ENCODE measurements at places on chromosomes 4 and X.

DNA sequence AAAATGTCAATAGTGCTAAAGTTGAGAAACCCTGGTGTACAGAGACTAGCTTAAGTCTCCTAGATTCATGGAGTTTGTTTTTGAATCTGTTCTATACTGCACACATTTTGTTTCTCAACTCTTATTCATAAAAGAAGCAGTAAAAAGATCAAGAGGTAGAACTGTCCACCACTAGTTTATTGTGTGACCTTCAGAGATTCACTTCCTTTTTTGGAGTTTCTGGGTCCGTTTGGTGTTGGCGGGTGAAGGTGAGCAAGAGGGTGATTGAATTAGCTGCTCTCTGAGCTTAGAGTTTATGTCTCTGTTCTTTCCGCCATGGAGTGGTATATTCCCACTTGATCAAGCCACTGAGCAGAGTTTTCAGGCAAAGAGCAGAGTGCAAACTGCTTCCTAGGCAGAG, 21.4 kb upstream of the PLAC1 start:
- DNase-seq = no peak

- DNase-seq = no peak
Measured at GRCh38 chr4:146255874-146256273, 41.5 kb downstream of the REELD1 start.

- no peak for DNase-seq
Measured at GRCh38 chr4:123877551-123877950, 481.0 kb downstream of the SPRY1 start.

GRCh38 chr4:31461421-31461820, 741.3 kb downstream of the PCDH7 start:
- DNase-seq = no peak

DNA sequence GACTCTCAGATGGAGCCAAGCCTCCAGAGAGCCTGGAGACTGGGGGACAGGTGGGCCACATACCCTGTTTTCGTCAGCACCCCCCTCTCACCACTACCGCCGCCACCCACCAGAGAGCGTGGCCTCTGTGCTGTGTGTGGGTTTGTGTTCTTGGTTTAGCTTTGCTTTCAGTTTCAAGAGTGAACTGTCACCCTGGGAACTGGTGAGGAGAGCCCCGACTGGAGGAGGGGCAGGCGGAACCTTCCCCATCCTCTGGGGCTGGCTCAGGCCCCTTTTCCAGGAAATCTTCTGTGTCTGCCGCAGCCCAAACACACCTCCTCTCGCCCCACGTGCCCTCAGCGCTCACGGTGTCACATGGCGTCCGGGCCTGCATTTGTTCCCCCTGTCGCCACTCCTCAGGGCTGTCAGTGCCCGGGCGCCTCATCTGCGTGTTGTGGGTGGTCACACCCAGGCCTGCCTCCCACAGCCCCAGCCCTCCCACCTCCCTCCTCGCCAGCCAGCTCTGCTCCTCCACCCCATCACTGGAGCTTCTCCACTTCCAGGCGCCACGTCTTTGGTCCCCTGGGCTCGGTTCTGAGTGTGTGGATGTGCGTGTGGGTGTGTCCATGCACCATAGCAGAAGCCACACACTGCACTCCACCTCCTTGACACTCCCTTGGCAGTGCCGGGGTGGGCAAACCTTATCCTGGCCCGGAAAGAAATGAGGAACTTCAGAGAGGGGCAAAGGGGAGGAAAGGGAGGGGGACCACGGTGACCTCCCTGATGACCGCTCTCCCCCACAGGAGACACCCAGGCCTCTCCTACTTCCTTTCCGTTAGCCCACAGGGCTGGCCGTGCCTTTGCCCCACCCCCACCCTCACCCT, 27.8 kb downstream of the ELF4 start:
- DNase-seq = peak; percentile 42

- DNase-seq = no peak
Measured at GRCh38 chr4:94304365-94304971, 38.2 kb downstream of the HPGDS start.

GRCh38 chrX:52923781-52924241, 26.7 kb downstream of the FAM156B start:
- DNase-seq = no peak

DNA sequence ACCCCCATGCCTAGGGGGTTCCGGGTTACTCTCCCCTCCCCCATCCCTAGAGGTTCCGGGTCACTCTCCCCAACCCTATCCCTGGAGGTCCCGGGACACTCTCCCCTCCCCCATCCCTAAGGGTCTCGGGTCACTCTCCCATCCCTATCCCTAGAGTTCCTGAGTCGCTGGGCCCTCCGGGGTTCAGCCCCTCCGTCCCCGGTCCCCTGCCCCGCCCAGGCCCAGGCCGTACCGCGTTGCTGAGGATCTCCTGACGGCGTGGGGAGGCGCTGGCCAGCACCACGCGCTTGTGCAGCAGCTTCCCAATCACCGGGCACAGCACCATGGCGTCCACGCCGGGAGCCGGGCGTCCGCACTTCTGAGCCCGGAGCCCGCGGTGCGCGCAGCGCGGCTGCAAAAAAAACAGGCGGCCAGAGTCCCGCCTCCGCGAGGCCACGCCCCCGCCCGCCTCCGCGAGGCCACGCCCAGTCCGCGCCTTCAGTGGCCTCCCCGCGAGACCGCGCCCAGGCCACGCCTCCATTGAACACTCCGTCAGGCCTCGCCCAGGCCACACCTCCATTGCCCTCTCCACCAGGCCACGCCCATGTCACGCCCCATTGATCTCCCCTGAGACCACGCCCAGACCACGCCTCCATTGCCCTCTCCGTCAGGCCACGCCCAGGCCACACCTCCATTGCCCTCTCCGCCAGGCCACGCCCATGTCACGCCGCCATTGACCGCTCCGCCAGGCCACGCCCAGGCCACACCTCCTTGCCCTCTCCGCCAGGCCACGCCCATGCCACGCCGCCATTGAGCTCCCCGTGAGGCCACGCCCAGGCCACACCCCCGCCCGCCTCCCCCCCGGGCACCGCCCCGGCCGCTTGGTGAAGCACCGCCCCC, at the start of gene ASMTL:
ASMTL (minus strand) TSS at position 394 of the 879 bp plus-strand sequence; CDS start at position 325, 69 bp downstream.
- peak; percentile 100 for DNase-seq

DNA sequence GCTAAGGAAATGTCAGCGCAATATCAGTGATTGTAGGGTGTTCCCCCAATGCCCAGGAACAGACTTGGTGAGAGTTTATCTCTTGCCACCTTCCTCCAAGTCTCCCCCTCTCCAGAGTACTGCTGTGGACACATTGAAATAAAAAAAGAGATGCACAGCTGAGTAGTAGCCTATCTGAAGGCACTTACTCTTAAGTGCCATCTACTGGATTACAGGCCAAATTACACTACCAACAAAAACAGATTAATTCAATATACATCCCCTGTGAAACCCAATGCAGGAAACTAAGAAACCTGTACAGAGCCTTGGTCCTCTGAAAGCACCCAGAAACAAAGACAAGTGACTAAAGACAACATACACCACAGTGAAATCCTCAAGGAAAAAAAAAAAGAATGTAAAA, 460.3 kb downstream of the ZIC3 start:
- no peak for DNase-seq

- DNase-seq = no peak
Measured at GRCh38 chr4:73454920-73455319, 18.9 kb downstream of the AFP start.

DNA sequence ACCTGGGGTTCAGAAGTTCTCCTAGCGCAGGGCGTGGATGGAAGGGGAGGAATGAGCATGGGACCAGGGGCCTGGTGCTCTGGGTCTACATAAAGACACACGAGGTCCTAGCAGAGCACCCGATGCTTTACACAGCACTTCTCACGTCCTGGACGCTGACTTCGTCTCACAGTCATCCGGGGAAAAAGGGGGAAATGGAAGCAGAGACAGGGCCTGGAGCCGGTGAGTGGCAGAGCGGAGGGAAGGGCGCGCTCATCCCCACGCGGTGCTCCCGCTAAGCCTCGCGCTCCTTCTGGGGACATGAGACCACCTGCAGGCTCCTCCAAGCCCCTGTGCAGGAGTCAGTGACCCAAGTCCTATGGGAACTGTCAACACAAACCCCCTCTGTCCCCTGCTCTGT, 157.7 kb downstream of the AFAP1 start:
- no peak for DNase-seq

- DNase-seq = no peak
Measured at GRCh38 chrX:8845060-8845459, 43.9 kb upstream of the FAM9A start.

DNA sequence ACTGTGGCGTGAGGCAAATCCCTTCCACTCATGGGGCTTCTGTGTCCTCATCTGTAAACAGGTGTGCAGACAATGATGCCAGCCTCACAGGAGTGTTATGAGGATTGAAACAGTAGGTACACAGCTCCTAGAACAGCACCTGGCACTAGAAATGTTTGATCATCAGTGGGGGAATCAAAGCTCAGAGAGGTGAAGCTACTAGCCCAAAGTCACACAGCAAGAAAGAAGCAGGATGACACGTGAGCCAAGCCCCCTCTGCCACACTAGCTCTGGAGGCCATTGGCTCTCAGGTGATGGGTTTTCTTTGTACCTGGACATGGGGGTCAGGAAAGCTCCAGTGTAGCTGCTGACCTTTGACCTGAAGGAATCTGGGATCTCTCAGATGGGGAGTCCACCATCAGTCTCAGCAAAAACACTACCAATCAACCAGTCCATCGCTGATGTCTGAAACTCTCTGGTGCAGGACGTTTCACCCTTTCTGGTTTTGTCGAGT, 13.4 kb upstream of the SLC2A9 start:
- no peak for DNase-seq

- no peak for DNase-seq
Measured at GRCh38 chr4:183674153-183674552, 15.1 kb downstream of the TRAPPC11 start.

Measured in activated CD8-positive, alpha-beta memory T cell treated with anti-CD3 and anti-CD28 coated beads for 1 hour (primary cell).